ENCODE measurements at places on chromosomes 7 and 10.

- DNase-seq = no peak
Observed at GRCh38 chr10:76555067-76555670, 1082.4 kb downstream of the KCNMA1 start.

GRCh38 chr10:21166557-21167287, 269.6 kb upstream of the NEBL start:
- DNase-seq = no peak

GRCh38 chr7:34224281-34224680, 318.9 kb downstream of the BMPER start:
- DNase-seq = no peak

- no peak for DNase-seq
Observed at GRCh38 chr7:88072715-88073055, 138.6 kb downstream of the ADAM22 start.

DNA sequence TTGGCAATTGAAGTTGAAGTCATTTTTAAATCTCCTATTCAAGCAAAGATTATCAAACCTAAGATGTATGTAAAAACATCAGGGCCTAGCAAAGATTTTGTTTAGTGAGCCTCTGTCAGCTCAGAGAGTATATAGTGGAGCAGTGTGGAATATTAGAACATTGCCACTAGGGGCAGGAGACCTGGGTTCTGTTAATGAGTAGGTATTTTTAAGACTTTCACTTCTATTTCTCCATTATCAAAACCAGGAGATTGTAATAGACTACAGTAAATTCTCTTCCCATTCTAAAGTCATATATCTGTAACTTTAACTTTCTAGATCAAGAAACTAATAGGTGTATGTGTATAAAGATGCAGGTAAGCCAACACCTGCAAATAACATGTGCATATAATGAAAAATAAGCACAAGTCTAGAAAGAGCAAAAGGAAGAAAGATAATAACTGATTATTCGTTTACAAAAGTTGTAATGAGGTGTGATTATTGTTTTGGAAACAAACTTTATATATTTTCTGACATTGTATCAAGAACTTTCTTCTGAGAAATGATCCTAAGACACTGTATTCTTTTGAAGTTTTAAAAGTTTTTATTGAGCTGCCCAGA, 64.4 kb downstream of the KCND2 start:
- peak; percentile 3 for DNase-seq

- DNase-seq = no peak
Observed at GRCh38 chr10:79583488-79584024, 23.3 kb upstream of the SFTPA2 start.

Measured in fibroblast of lung (primary cell).